Psoas muscle (tissue), 8 donors: ENCODE measurements at places on chromosomes 3 and 15. TPM values are rescaled to one million over a fixed set of nuclear protein-coding genes. Genes with fewer than 3 reads are reported as not detected.

Gene NUSAP1
- 3.4 TPM for total RNA-seq

Gene SCAMP5
- total RNA-seq, result 0.23 TPM

Gene DMXL2
- total RNA-seq, result 2.0 TPM

Gene SLC24A5
- not detected for total RNA-seq

Gene DUOX2
- not detected for total RNA-seq

Gene CHRNB4
- not detected for total RNA-seq

Gene OXTR
- total RNA-seq, result 0.16 TPM

Gene CFAP92
- total RNA-seq, result 0.86 TPM

Gene CNBP
- 754 TPM for total RNA-seq

Gene SPATA12
- not detected for total RNA-seq

Gene TMEM44
- total RNA-seq, result 2.6 TPM

Gene GOLGA6A
- total RNA-seq, result 1.1 TPM

Gene CYP1A2
- total RNA-seq, result not detected

Gene ROPN1
- not detected for total RNA-seq

Gene PLA2G4E
- 0.08 TPM for total RNA-seq

Gene NPAP1
- total RNA-seq, result not detected

Gene SNX33
- 8.0 TPM for total RNA-seq

Gene DPH3
- total RNA-seq, result 23.5 TPM

Gene GOLGA8S
- 0.32 TPM for total RNA-seq

Gene CYP19A1
- total RNA-seq, result 0.71 TPM

Gene SERPINI2
- total RNA-seq, result not detected

Gene FAM3D
- total RNA-seq, result not detected

Gene TM6SF1
- total RNA-seq, result 20.4 TPM

Gene POLQ
- total RNA-seq, result 0.13 TPM

Gene AVEN
- 30.3 TPM for total RNA-seq

Gene CP
- total RNA-seq, result 3.5 TPM

Gene CCR8
- not detected for total RNA-seq

Gene RUBCN
- 21.9 TPM for total RNA-seq
